NCI-H748 treated with DMSO at 0.1 percent for 48 hours (cell line): ENCODE measurements at places on chromosomes 6 and 20.

GRCh38 chr6:136252441-136252840 is 2.3 kb upstream of the MTFR2 start:
- DNase-seq, result no peak

GRCh38 chr6:168852376-168852884 is 401.2 kb downstream of the THBS2 start:
- no peak for DNase-seq

DNA sequence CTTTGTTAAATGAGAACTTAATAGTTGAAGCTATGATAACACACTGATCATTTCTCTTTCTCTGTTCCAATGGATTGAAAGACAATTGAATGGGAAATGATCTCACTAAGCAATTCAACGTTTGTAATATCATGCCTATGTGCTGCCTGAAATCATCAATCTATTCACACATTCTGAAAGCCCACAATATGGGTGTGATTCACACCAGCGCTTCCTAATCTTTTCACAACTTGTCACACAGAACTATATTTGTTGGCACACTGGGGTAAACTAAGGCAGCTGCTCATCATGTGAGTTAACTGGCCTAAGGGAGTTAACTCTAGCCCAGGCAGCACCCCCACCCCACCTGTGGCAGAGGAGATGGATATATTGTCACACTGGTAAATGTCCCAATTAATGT is 37.1 kb upstream of the UTRN start:
- no peak for DNase-seq

GRCh38 chr6:167129562-167129961 is 6.7 kb downstream of the CCR6 start:
- DNase-seq, result no peak

- no peak for DNase-seq
Measured at GRCh38 chr6:13579911-13580310, 5.5 kb downstream of the SIRT5 start.

- no peak for DNase-seq
Measured at GRCh38 chr6:36938536-36938935, 16.0 kb upstream of the PI16 start.

GRCh38 chr20:50246367-50247195 is 56.0 kb downstream of the CEBPB start:
- DNase-seq, result no peak

- DNase-seq, result no peak
Measured at GRCh38 chr6:85685713-85686112, 43.0 kb upstream of the SYNCRIP start.

DNA sequence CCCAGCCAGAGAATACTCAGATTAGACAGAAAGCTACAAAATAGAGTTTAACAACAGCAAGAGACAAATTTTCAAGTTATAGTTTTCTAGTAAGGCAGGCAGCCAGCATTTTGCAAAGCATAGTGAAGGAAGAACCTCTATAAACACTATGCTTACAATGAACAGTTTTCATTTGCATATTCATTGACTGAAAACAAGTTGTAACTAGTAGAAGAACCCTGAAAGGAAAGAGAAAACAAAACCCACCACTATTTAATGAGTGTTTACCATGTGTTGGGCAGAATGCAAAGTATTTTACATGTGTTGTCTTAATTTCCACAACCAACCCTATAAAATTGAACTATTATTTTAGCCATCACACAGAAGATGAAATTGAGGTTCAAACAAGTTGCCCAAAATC is 196.1 kb downstream of the UBE3D start:
- no peak for DNase-seq
